Left renal cortex interstitium (tissue), 4 donors: ENCODE measurements at places on chromosomes 2 and 18.

- no peak for DNase-seq
Observed at GRCh38 chr18:48106976-48107781, 176.7 kb upstream of the SMAD2 start.

- DNase-seq = no peak
Observed at GRCh38 chr18:48734460-48734859, 195.6 kb downstream of the CTIF start.

DNA sequence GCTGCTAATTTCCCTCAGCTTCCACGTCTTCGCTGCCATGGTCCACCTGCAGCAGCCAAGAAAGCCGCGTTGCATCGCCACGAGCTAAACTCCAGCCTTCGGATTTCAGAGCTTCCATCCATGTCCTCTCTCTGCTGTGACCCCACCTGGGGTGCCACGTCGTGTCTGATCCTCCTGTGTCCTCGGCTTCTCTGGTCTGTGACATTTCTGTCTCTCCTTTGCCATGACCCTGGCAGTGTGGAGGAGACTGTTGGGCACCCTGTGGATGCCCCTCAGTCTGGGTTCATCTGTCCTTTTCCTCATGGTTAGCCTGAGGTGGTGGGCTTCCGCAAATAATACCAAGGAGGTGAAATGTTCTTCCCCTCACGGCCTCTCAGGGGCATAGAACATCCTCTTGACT, 106.8 kb downstream of the RTP5 start:
- no peak for DNase-seq

GRCh38 chr2:119809339-119810048, 49.8 kb downstream of the PTPN4 start:
- DNase-seq = no peak

GRCh38 chr2:162963156-162963555, 124.6 kb upstream of the KCNH7 start:
- no peak for DNase-seq

- no peak for DNase-seq
Observed at GRCh38 chr2:193315428-193316091, 1120.8 kb upstream of the TMEFF2 start.

DNA sequence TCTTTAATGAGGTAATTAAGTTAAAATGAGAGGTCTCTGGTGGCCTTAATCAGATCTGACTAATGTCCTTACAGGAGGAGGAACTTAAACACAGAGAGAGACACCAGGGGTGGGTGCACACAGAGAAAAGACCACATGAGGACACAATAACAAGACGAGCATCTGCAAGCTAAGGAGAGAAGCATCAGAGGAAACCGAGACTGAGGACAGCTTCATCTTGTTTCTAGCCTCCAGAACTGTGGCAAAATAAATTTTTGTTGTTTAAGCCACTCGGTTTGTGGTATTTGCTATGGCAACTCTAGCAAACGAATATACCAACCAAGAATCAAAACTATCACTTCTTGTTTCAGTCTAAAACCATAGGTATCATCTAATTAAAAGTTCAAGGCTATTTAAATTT, 400.1 kb downstream of the PID1 start:
- no peak for DNase-seq

DNA sequence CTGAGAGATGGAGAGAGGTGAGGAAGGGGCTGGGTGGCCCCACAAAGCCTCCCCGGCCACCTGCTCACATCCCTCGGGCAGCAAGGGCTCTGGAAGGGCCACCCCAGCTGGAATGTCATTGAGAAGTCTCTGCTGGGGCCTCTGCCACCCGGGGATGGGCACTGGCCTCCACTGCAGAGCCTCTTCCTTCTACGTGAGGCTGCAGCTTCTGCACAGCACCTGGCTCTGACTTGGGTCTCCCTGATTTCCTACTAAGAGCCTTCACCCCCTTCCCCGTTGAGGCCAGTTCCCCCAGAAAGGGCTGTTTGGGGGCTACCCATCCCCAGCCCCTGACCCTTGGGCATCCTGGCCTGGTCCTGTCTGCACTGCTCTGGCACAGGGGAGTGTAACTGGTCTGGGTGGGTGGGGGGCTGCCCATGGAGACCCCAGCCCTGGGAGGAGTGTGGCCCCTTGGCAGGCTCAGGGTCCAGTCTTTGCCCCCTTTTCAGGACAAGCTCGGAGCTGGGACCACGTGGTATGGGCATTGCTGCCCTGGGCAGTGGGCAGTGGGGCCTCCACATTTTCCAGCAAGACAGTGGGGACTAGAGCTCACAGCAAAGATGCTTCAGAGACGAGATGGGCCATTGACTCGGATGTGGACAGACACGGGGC, 5.6 kb downstream of the PDCD1 start:
- no peak for DNase-seq
